ENCODE measurements at places on chromosomes 7 and 10.

DNA sequence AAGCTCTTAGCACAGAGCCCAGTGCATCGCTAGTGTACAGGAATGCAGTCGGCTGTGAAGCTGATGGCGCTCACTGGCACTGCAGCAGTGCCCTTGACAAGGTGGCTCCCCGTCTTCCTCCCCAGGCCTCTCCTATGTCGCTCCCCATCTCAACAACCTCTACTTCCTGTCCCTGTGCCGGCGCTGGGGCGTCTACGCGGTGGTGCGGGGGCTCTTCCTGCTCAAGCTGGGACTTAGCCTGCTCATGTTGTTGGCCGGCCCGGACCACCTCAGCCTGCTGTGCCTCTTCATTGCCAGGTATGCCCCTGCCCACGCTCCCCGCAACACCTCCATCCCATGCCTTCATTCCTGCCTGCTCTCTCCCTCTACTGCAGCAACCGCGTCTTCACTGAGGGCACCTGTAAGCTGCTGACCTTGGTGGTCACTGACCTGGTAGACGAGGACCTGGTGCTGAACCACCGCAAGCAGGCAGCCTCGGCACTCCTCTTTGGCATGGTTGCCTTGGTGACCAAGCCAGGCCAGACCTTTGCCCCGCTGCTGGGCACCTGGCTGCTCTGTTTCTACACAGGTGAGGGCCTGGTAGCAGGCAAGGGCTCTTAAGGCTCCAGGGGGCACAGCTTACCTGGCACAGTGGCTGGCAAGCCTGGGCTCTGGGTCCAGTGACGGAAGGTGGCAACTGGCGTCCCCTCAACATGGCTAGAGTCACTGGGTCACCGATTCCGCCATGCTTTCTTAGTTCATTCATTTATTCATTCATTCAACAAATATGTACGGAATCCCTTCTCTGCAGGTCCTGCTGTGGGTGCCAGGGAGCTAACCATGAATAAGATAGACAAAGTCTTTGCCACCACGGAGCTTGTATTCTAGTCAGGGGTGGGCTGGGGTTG lies 22.3 kb upstream of the C10orf95 start:
- no peak for DNase-seq

DNA sequence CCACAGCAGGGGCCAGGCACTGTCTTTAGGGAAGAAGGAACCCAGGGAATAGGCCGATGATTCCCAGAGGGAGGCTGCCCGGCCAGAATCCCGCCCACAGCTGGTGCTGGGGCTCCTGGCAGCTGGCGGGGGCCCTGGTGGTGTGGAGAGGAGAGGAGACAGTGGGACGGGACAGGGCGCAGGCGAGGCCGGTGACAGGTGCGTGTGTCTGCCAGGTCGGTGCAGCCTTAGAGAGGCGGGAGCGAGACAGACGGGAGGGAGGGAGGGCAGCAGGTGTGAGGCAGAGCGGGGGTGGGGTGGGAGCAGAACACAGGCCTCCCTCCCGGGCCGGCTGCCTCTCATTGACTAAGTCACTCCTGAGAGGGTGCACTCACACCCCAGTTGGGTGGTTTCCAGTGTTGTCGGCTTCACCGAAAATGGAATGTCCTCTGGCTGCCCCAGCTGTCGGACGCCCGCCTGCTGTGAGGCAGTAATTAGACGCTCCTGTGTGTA lies 55.2 kb downstream of the ELFN1 start:
- no peak for DNase-seq

GRCh38 chr10:42475168-42476098 lies 162.9 kb downstream of the ZNF33B start:
- DNase-seq = no peak

DNA sequence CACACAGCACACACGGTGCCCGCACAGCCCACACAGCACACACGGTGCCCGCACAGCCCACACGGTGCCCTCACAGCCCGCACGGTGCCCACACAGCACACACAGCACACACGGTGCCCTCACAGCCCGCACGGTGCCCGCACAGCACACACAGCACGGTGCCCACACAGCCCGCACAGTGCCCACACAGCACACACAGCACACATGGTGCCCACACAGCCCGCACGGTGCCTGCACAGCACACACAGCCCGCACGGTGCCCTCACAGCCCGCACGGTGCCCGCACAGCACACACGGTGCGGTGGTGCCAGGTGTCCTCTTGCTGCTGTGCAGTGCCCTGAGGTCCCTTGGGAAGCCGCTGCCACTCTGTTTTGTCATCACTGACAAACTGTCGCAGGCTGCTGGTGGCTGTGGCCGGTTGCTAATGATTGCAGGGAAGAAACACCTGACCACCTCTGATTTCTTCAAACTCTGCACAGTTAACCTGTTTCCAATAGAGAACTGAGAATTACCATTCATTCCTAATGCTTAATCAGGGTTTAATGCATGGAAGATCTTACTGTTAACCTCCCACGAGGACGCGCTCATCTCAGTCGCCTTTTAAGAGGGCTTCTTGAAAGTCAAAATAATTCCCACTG lies 66.9 kb downstream of the GLRX3 start:
- DNase-seq = no peak

DNA sequence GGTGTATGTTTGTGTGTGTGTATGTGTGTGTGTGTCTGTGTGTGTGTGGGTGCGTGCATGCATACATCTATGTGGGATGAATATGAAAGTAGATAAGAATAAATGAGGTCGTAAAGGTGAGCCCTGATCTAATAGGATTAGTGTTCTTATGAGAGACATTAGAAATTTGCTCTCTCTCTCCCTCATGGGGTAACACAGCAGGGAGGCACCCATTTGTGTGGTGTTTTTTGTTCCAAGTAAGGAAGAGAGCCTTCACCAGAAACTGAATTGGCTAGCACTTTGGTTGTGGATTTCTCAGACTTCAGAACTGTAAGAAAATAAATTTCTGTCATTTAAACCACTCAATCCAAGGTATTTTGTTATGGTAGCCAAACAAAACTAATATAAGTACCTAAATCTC lies 353.7 kb upstream of the CHRM2 start:
- no peak for DNase-seq

GRCh38 chr7:39415091-39415787 lies 151.0 kb upstream of the YAE1 start:
- no peak for DNase-seq

Measured in stimulated activated CD4-positive, alpha-beta T cell treated with anti-CD3 and anti-CD28 coated beads, Interleukin-15, amount 100 ng/mL, for 1 hour (primary cell).